Activated T-helper 9 cell treated with anti-CD3 and anti-CD28 coated beads, Interleukin-2, amount 50 U/mL, for 16 hours (primary cell): ENCODE measurements at places on chromosomes 3 and 15.

DNA sequence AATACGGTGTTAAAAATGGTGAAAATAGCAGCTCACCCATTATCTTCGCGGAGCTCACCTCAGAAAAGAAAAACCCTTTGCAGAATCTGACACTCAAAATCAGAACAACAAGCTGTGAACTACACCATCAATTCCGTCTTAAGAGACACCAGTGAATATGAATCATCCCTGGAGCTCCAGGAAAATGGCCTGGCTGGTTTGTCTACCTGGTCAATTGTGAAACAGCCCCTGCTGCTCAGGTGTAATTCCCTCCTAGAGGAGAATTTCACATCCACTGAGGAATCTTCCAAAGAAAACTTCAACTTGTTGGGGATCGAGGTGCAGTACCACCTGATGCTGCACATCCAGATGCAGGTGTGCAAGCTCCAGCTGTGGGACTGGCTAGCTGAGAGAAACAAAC, 3.0 kb upstream of the XRN1 start:
- DNase-seq, result no peak

GRCh38 chr15:51829376-51830275, at the start of gene TMOD3:
TMOD3 (plus strand) TSS chr15:51829653; CDS start chr15:51862885, 33,232 bp downstream.
- peak; percentile 88 for DNase-seq

- no peak for DNase-seq
Measured at GRCh38 chr15:82064824-82065223, 19.0 kb upstream of the MEX3B start.

DNA sequence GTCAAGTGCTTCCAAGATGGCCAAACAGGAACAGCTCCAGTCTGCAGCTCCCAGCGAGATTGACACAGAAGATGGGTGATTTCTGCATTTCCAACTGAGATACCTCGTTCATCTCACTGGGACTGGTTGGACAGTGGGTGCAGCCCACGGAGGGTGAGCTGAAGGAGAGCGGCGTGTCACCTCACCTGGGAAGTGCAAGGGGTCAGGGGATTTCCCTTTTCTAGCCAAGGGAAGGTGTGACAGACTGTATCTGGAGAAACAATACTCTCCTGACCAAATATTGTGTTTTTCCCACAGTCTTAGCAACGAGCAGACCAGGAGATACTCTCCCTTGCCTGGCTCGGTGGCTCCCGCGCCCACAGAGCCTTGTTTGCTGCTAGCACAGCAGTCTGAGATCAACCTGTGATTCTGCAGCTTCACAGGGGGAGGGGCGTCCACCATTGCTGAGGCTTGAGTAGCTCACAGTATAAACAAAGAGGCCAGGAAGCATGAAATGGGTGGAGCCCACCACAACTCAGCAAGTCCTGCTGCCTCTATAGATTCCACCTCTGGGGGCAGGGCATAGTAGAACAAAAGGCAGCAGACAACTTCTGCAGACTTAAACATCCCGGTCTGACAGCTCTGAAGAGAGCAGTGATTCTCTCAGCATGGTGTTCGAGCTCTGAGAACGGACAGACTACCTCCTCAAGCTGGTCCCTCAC, 293.5 kb upstream of the SUCLG2 start:
- peak; percentile 10 for DNase-seq

DNA sequence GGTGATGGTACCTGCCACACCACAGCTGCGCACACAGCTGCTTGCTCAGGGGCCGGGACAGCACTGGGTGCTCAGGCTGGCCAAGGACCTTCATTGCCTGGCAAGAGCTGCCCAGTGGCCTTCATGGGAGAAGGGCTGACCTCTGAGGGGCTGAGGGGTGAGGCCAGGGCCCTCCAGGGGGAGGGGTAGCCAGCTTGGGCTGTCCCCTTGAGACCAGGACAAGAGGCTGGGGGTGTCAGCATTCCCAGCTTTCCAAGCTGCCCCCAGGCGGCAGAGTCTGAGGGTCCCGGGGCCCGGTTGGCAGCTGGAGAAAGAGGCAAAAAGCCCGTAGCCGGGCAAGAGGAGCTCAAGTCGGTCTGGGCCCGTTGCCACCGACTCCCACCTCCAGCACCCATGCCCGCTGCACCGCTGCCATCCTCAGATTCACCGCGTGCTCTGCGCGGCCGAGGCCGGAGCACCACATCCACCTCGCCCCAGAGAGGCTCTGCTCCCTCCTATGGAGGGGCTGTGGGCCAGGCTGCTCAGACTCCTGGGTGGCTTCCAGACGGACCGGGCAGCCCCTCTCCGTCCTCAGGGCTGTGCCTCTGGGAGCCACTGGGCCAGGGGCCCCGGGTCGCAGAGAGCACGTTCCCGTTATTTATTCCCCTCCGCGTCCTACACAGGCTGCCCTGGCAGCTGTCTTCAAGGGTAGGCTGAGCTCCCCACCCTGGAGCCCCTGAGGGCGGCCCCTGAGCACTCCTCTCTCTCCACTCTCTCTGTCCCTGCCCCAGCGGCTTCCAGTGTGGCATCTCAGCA, 51.5 kb downstream of the PLXNA1 start:
- no peak for DNase-seq

GRCh38 chr3:135261916-135262315, 466.9 kb downstream of the EPHB1 start:
- no peak for DNase-seq

DNA sequence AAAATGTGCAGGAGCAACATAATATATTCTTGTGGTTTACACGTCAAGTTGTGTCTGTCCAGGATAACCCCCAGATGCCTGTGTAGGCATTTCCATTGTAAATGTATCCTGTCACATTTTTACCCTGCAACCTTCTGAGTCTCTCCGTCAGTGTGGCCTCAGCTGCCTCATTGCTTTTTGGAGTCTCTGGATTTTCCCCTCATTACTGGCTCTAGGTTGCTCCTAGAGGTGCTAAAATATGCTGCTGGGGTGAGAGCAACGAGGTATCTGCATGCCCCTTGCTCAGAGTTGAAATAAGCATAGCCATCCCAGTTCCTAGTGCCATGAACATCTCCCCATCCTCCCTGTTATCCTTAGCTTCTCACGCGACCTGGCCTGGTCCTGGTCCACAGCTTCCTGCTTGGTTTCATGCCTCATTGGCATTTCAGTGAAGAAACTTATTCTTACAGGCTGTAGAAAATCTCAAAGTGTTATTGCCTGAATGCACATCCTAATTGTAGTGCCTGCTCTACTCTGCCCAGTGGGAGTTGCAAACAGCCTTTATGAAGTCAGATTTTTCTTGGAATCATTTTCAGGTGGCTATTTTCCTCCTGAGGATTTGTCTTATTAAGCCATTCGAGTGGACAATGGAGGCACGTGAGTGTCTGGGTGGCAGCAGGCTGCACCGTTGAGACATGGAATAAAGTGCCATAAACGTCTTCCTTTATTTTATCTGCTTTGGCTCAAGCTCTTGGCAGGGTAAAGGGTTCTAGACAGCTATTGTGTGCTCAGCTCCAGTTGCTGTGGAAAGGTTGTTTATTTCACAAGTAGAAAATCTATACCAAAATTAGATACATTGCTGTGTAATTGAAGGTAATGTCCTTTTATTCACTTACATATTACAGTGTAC, 33.2 kb downstream of the OXNAD1 start:
- no peak for DNase-seq

- no peak for DNase-seq
Measured at GRCh38 chr3:66432767-66433521, 67.9 kb downstream of the LRIG1 start.

DNA sequence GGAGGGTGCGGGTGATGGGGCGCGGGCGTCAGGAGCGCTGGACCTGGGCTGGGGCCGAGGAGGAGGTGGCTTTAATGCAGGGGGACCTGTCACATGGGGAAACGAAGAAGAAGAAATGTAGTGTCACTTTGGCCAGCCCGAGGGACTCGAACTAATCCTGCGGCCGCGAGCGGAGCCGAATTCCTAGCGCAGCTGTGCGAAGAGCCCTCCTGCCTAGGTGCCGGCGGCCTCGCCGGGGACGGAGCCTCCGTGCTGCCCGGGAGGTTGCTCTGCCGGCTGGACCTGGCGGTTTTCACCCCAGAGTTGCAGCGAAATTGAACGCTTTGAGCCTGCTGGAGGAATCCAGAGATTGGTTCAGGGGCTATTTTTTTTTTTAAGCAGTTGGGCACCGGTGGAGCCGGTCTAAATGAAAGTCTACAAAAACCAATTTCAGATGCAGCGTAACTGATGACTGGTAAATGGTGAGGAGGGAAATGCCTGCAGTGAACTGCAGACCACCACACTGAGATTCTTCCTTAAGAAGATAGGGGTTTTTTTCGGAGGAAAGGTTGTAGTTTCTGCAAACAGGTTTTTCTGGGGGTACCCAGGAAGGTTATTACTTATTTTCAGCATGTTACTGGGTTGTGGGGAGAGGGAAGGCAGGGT, 662 bp downstream of the TMEM108 start:
- DNase-seq, result no peak

GRCh38 chr3:119538772-119539171, 20.6 kb downstream of the CD80 start:
- no peak for DNase-seq

DNA sequence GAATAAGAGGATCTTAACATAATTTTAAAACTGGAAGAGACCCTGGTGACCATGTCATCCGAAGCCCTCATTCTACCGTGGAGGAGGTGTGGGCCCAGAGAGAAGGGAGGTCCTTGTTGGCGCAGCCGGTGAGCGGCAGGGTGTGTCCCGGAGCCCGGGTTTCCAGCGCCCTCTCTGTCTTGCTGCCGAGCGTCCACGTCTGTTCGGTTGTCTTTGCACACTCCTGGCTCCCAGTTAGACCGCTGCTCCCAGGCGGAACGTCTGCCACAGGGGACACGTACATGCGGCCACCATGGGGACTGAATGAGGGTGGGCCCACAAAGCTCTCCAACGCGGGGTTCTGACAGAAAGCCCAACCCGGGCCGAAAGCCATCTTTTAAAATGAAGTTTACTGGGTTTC, 6.6 kb upstream of the MUC4 start:
- no peak for DNase-seq

- DNase-seq, result no peak
Measured at GRCh38 chr3:42731476-42732195, 29.0 kb upstream of the HHATL start.

DNA sequence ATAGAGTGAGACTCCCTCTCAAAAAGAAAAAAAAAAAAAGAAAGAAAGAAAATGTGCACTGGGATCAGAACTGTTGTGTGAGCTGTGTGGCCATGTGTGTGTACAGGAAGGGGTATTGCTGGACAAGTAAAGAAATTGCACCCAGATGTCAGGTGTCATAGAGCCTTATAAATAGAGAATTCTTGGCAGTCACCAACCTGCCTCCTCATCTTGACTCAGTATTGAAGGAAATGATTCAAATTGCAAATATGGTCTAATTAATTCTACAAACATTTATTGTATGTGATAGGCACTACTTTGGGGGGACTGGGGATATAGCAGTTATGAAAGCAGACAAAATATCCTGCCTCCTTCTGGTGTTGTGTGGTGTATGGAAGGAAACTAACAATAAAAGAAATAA, 243.8 kb upstream of the TTC14 start:
- DNase-seq, result no peak

DNA sequence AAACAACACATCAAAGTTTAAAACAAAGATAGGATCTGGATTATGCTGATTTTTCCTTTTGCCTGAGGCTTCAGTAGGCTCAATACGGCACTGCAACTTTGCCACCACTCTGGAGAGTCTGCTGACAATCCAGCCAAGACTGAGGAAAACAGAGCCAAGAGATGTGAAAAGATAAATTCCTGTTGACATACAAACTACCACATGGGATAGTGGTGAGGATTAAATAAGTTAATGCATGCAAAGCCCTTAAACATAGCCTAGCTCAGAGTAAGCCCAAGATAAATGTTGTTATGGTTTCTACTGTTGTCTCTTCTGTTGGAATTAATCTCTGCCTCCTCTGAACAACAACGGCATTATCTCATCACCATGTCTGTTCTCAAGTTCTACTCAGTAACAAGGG, 245.9 kb upstream of the LMCD1 start:
- DNase-seq, result no peak

DNA sequence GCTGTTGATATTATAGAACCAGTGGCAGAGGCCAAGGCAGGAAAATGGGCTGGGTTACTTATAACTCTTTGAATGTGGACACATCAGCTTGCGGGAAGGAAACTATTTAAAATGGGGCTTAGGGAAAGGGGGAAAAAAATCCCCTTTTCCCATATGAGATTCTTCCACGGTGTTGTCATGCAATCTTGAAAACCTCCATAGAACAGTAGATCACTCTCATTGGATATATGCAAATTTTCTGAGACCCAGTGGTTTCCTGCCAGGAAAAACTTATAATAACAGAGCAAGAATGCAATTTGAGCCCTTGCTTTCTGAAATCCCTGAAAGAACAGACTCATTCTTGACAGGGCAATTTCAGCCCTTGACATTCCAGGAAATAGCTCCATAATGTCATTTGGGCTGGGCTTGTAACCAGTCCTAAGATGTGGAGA, 31.1 kb downstream of the TMEM212 start:
- DNase-seq, result no peak

DNA sequence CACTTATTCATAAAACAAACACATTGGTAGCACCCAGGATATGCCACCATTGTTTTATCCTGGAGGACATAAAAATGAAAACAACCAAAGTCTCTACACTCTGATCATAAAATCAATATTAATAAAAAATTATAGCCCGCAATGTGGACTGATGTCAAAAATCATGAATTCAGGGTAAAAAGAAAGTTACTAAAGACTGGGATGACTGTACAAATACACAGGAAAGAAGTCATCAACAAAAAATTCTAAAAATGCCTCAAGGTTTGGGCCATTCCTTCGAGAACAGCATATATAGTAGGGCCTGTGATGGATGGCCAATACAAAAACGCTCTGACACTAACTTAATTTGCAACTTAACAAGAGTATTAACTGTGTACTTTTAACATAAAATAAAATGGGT, 76.8 kb downstream of the THBS1 start:
- DNase-seq, result no peak

DNA sequence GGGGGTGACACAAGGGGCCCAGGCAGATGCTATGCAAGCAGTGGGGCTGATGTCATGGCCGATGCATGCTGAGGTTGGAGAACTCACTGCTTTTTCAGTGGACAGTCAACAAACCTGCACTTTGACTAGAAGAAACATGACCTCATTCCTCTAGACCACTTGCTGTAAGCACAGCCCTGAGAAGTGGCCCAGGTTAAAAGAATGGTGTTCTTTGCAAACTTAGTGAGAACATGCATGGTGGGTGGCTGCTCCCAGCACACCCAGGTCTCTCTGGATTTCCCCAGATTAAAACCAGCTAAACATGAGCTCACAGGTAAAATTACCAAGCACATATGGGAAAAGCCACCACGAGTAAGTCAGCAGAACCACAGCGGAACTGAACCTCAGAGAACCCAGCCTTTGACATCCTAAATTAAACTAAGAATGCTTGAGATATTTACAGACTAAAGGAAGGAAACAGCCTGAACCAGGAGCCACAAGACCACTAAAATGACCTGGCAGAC, 15.5 kb downstream of the DLEC1 start:
- no peak for DNase-seq

- no peak for DNase-seq
Measured at GRCh38 chr3:171712171-171712938, 97.9 kb downstream of the PLD1 start.

DNA sequence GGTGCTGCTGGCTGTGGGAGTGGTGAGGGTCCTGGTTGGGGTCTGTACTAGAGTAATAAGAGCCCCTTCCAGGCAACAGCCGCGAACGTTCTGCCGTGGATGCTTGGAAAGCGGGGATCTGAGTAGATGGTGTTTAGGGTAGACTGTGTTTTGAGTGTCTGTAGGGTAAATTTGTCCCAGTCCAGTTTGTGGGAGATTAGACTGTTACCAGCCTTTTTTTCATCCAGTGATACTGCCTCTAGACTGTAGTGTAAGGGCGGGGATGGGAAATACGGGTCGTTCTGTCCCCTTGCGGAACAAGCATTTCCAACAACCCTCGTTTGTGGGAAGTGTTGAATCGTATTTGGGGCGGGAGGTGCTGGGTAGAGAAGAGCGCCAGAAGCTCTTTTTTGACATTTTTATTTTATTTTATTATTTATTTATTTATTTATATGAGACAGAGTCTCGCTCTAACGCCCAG, 424 bp downstream of the HAUS2 start:
- no peak for DNase-seq
